ENCODE measurements at places on chromosomes 4 and X. TPM values are rescaled to one million over a fixed set of nuclear protein-coding genes. Genes with fewer than 3 reads are reported as not detected.

DNA sequence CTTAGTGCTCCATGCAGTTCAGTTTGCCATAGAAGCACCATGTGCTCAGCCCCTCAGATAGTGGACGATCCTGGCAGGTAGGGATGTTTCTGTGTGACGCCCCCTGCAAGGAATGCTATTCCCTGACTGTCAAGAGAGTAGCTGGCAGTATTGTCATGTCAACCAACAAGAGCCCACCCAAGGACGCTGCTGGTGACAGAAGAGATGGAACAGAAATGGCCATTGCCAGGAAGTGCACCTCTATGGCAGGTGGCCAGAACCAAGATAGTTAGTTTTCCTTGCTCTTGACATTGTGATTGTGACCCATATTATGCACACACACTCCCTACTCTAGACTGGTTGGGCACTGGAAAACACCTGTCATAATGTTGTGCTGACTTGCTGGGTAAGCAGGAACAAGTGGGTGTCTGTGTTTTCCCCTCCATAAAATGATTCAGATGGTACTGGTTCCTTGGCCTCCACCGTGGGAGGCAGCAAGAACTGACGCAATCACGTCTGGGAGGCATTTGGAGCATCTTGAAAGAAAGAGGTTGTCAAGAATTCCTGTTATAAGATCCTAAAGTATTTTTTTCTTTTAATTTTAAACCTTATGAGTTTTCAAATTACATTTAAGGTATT is 507.9 kb downstream of the MID1IP1 start:
- no peak for DNase-seq

DNA sequence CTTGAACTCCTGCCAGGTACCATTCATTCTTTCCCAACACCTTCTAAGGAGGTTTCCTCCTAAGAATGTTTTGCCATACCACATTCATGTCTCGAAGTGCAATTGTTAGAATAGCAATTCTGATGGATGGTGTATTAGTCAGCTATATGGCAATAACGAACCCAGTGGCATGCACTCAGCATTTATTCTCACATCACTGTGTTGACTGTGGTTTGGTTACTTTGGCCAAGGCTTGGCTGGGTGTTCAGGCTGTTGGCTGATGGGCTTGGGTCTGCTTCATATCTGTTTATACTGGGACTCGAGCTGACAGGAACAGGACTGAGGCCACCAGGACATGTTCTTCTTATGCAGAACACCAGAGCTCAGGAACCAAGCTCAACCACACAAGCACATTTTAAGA is 31.7 kb downstream of the PSAPL1 start:
- DNase-seq: no peak

DNA sequence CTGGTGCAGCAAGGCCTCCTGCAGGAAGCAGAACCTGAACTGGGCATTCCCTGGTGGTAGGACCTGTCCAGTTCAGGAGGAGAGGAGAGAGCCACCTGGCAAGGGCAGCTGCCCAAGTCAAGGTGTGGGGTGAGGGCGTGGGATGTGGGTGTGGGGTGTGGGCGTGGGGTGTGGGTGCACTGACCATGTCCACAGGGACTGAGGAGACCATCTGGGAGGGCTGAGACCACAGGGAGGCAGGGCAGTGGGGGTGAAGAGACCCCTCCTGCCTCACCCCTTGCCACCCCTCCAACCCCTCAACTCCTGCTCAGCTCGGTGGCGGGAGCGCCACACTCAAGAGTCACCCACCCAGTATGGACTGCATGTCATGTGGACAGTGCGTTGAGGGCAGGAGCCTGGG is 117.9 kb downstream of the CPZ start:
- no peak for DNase-seq

Gene TFDP3
- polyA plus RNA-seq: not detected

Gene ITIH6
- polyA plus RNA-seq: 0.80 TPM

DNA sequence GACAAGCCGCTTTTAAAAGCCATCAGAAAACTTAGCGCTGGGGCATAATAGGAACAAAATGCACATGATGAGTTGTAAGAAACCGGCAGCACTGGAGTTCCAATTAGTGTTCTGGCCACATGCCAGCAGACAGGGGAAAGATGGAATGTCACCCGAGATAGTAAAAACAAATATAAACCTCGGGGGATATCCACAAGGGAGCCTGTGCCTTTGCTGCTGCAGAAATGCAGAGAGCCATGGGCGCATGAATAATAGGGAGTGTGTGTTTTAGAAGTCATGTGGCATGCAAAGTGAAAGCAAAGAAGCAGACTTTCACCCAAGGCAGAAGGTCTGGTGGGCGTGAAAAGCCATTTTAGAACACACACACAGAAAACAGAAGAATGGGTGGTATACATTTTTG is 19.1 kb downstream of the GPRASP3 start:
- no peak for DNase-seq

GRCh38 chr4:129823105-129823504 is 727.2 kb downstream of the C4orf33 start:
- no peak for DNase-seq

DNA sequence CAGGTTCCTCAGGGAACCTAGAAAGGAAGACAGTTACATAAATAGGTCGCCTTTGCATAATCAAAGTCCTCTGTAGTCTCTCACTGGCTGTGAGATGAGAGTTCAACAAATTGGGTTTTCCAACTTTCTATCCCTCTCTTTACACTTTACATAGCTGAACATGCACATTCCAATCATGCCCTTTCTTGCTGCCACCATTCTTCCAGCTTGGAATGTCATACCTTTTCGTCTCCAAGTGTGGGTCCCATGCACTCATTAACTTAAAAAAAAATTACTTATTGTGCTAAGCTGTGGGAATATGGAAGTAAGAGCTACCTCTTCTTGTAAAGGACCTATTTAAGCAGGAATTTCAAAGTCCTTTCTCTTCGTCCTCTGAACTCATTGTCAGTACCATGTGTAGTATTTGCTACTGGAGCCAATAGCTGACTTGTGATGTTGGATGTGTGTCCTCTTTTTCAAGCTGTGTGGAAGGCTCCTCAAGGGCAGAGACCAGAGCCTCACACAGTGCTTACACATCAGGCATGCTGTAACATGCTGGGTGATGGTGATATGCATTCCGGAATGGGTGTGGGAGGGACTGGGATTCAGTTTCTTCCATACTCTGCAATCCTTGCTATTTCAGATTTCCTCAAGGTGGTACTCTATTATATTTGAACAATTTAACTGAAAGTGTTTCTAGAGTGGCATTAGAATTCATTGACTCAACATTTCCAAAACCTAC is 7.1 kb downstream of the ENOPH1 start:
- DNase-seq: no peak

DNA sequence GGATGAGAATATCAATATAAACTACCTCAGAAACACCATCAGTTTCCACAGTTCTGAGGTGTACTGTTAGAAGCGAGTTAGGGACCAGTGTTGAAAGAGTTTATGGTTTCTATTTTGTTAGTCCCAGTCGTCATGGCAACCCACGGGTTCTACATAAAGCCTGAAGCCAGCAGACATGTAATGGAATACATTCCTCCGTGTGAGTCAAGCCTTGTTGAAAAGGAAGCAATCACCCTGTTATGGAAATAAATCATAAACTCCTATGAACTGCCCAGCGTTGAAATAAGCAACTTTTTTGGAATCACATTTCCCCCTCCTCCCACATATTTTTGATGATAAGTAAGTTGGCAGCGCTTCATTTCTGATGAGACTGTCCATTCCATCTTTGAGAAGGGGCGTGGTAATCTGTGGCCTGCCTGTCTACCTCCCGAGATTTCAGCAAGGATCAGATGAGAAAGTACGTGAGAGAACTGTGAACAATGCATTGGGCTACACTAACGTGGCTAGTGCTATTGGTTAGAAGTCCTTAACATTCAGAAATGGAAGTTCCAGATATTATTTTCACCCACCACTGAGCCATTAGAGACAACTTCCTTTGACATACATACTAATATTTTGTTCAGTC is 40.4 kb upstream of the PDHA1 start:
- peak; percentile 80 for DNase-seq
